Chondrocyte (in vitro differentiated cells): ENCODE measurements at places on chromosomes 12 and 14.

GRCh38 chr12:68342966-68343365 lies 10.8 kb upstream of the MDM1 start:
- DNase-seq, result no peak
- H3K4me3 ChIP-seq, result no peak overlapping the region
- no peak overlapping the region for H3K27ac ChIP-seq
- H3K4me1 ChIP-seq, result no peaks in the 10 kb centered on the region
- no peaks in the 10 kb centered on the region for H3K36me3 ChIP-seq
- H3K27me3 ChIP-seq, result peaks cover 29% of the 10 kb centered on the region

- H3K27ac ChIP-seq, result peak overlapping the region; percentile 67
- no peak for DNase-seq
- H3K36me3 ChIP-seq, result no peaks in the 10 kb centered on the region
- no peak overlapping the region for H3K4me3 ChIP-seq
- no peaks in the 10 kb centered on the region for H3K27me3 ChIP-seq
Observed at GRCh38 chr12:64672925-64673409, 62.7 kb downstream of the RASSF3 start.

GRCh38 chr12:84904051-84904450 lies 8.5 kb downstream of the SLC6A15 start:
- H3K36me3 ChIP-seq, result no peaks in the 10 kb centered on the region
- H3K27me3 ChIP-seq, result peaks cover 35% of the 10 kb centered on the region
- H3K4me3 ChIP-seq, result no peak overlapping the region

DNA sequence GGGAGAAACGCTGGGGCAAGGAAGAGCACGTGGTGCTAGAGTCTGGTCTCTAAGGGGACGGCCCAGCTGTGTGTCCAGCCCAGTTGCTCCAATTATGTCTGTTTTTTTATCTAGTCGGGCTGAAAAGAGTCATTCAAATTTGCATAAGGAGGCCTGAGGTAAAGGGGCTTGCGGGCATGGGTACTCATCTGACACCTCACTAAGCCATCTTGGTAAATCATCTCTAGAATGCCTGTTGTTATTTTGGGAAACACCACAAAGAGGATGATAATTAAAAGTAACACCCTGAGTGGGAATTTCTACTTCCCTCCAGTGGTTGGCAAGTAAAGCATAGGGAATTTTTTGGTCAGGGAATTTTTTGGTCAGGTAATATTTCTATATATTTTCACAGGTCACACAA lies 196.1 kb upstream of the ALG10B start:
- H3K4me1 ChIP-seq, result no peaks in the 10 kb centered on the region
- H3K27me3 ChIP-seq, result no peaks in the 10 kb centered on the region
- no peak overlapping the region for H3K4me3 ChIP-seq
- no peaks in the 10 kb centered on the region for H3K36me3 ChIP-seq
- no peak overlapping the region for H3K27ac ChIP-seq

- no peak for DNase-seq
- no peak overlapping the region for H3K27ac ChIP-seq
- H3K4me3 ChIP-seq, result no peak overlapping the region
- peaks cover 16% of the 10 kb centered on the region for H3K27me3 ChIP-seq
- no peaks in the 10 kb centered on the region for H3K36me3 ChIP-seq
- no peaks in the 10 kb centered on the region for H3K4me1 ChIP-seq
Observed at GRCh38 chr14:62673014-62673755, 372.1 kb downstream of the KCNH5 start.

- H3K27ac ChIP-seq, result no peak overlapping the region
- H3K4me1 ChIP-seq, result peaks cover 4% of the 10 kb centered on the region
- peak; percentile 42 for DNase-seq
- peaks cover 4% of the 10 kb centered on the region for H3K27me3 ChIP-seq
- H3K4me3 ChIP-seq, result no peak overlapping the region
Observed at GRCh38 chr14:67477926-67478799, 10.4 kb downstream of the TMEM229B start.

GRCh38 chr12:99097171-99097570 lies 452.1 kb downstream of the APAF1 start:
- peaks cover 23% of the 10 kb centered on the region for H3K27me3 ChIP-seq
- no peak for DNase-seq
- H3K36me3 ChIP-seq, result no peaks in the 10 kb centered on the region

- no peak for DNase-seq
- peaks cover 2% of the 10 kb centered on the region for H3K36me3 ChIP-seq
- H3K4me1 ChIP-seq, result no peaks in the 10 kb centered on the region
- peaks cover 10% of the 10 kb centered on the region for H3K27me3 ChIP-seq
Observed at GRCh38 chr14:42110167-42110566, 503.5 kb downstream of the LRFN5 start.

DNA sequence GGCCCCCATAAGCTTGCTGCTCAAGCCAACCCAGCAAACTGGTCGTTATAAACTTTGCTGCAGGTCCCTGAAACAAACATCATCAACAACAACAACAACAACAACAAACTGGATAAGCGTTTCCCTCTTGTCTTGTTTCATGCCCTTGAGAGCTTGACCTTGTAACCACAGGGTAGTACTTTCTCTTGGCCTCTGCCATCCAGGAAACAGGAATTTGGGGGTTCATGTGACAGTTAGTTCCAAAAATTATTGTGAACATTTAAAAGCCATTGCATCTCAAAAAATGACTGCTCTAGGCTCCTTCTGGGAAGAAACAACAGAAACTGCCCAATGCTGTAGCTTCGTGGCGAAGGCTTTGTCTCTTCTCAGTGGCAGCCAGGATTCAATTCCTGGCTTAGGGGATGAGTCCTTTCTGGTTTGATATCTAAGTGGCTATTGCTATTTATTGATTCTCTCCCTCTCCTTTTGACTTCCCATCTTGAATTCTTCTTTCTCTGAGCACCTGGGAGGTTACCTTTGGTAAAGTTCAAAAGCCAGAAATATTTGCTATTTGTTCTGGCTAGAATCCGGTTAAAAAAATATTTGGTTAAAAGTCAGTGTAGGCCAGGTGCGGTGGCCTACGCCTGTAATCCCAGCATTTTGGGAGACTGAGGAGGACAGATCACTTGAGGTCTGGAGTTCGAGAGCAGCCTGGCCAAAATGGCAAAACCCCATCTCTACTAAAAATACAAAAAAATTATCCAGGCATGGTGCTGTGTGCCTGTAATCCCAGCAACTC lies 52.0 kb upstream of the CPM start:
- no peaks in the 10 kb centered on the region for H3K4me1 ChIP-seq
- no peak overlapping the region for H3K4me3 ChIP-seq
- peaks cover 5% of the 10 kb centered on the region for H3K36me3 ChIP-seq
- no peak for DNase-seq
- peaks cover 8% of the 10 kb centered on the region for H3K27me3 ChIP-seq
- no peak overlapping the region for H3K27ac ChIP-seq

DNA sequence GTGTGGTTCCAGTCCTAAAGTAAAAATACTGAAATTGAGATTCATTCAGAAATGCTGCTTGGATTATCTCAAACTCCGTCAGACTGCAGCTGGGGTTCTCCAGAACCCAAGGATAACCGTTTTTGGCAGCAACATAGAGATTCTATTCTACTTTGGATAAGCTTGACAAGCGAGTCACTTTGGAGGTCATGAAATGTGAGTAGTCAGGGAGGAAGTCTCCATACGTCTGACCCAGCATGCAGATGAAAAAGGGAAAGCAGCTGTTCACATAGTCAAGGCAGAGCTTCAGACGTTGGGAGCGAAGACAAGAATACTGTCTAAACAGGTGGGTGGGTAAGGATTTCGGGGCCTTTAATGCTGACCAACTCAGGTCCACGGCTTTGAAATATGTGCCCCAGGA lies 14.9 kb upstream of the HSP90B1 start:
- DNase-seq, result no peak
- H3K4me3 ChIP-seq, result no peak overlapping the region
- H3K27me3 ChIP-seq, result no peaks in the 10 kb centered on the region
- no peak overlapping the region for H3K27ac ChIP-seq
- peaks cover 18% of the 10 kb centered on the region for H3K4me1 ChIP-seq
- H3K36me3 ChIP-seq, result peaks cover 3% of the 10 kb centered on the region

GRCh38 chr14:41662780-41663472 lies 56.2 kb downstream of the LRFN5 start:
- no peak overlapping the region for H3K27ac ChIP-seq
- H3K27me3 ChIP-seq, result no peaks in the 10 kb centered on the region
- no peak for DNase-seq
- H3K4me1 ChIP-seq, result no peaks in the 10 kb centered on the region

GRCh38 chr12:132484183-132484890 lies 5.6 kb upstream of the FBRSL1 start:
- H3K36me3 ChIP-seq, result no peaks in the 10 kb centered on the region
- H3K27ac ChIP-seq, result no peak overlapping the region
- H3K27me3 ChIP-seq, result peaks cover 17% of the 10 kb centered on the region
- peaks cover 6% of the 10 kb centered on the region for H3K4me1 ChIP-seq
- peak; percentile 57 for DNase-seq
- no peak overlapping the region for H3K4me3 ChIP-seq

- peaks cover 4% of the 10 kb centered on the region for H3K36me3 ChIP-seq
- H3K27me3 ChIP-seq, result no peaks in the 10 kb centered on the region
- no peak for DNase-seq
- no peak overlapping the region for H3K27ac ChIP-seq
- H3K4me1 ChIP-seq, result no peaks in the 10 kb centered on the region
- no peak overlapping the region for H3K4me3 ChIP-seq
Observed at GRCh38 chr12:121505513-121505912, 75.3 kb downstream of the KDM2B start.

DNA sequence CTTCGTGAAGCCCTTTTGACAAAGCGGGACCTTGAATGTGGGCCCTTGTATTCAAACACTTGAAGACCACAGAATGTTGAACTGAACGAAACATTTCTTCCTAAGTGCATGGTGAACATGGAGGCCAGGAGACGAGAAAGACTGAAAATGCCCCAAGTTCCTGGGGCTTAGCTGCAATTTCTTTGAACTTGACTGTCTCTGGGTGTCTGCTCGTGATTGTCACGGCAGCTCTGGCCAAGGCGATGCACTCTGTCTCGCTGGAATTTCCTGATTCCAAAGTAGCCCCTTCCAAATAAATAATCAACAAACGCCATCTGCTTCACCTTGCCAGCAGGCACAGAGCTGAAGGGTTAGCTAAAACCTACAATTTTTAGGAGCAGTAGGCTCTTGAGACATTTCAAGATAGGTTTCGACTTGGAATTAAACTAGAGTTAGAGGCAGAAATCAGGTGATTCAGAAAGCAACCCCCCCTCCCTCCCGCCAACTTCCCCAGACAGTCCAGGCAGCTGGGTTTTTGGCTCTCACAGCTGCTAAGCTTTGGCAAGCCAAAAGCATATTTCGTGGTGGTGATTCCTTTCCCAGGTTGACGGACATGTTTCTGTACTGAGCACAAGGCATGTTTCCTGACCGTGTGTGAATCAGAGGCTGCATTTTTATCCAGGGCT lies 13.5 kb upstream of the IRF2BPL start:
- H3K4me1 ChIP-seq, result peaks cover 96% of the 10 kb centered on the region
- no peaks in the 10 kb centered on the region for H3K36me3 ChIP-seq
- peak overlapping the region; percentile 64 for H3K4me3 ChIP-seq
- no peaks in the 10 kb centered on the region for H3K27me3 ChIP-seq
- no peak for DNase-seq

GRCh38 chr14:103347091-103347815 lies 13.2 kb downstream of the EIF5 start:
- H3K4me1 ChIP-seq, result peaks cover 2% of the 10 kb centered on the region

GRCh38 chr12:26334621-26335124 lies 139.3 kb downstream of the SSPN start:
- no peak overlapping the region for H3K4me3 ChIP-seq
- H3K27ac ChIP-seq, result no peak overlapping the region
- DNase-seq, result no peak
- H3K36me3 ChIP-seq, result peaks cover 2% of the 10 kb centered on the region

- no peaks in the 10 kb centered on the region for H3K27me3 ChIP-seq
- H3K4me1 ChIP-seq, result peaks cover 9% of the 10 kb centered on the region
- no peak overlapping the region for H3K27ac ChIP-seq
- H3K36me3 ChIP-seq, result no peaks in the 10 kb centered on the region
Observed at GRCh38 chr12:104505095-104505818, 48.5 kb downstream of the CHST11 start.

DNA sequence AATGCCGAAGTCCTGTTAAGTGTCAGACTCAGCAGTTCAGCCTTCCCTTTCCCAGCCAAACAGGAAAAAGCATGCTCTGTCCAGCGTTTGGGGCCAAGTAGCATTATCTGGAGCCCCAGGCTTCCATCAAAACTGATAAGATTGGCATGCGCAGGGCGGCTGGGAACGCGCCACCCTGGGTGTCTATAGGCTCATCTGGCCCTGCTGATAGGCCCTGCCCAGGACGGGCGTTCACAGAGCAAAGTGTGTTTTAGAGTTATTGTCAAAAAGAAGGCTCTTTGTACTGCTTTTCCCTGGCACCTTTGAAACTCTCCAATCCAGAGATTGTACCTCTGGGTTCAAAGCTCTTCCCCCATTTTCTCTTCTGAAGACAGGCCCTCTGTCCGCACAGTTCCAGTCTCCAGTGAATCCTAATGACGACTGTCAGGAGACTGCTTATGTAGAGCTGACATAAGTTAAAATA lies at the start of gene ART4:
ART4 (minus strand) TSS at position 102 of the 463 bp plus-strand sequence. CDS start 413 bp downstream, outside the sequence.
- no peaks in the 10 kb centered on the region for H3K27me3 ChIP-seq
- no peaks in the 10 kb centered on the region for H3K36me3 ChIP-seq
- peak within 1 kb of the TSS; percentile 93 for H3K27ac ChIP-seq
- H3K4me3 ChIP-seq, result no peak within 1 kb of the TSS
- DNase-seq, result no peak
- peaks cover 58% of the 10 kb centered on the region for H3K4me1 ChIP-seq

GRCh38 chr14:101893759-101894158 lies 70.6 kb upstream of the DYNC1H1 start:
- H3K36me3 ChIP-seq, result peaks cover 26% of the 10 kb centered on the region
- no peak overlapping the region for H3K27ac ChIP-seq
- H3K27me3 ChIP-seq, result no peaks in the 10 kb centered on the region
- H3K4me3 ChIP-seq, result no peak overlapping the region
- DNase-seq, result no peak
- no peaks in the 10 kb centered on the region for H3K4me1 ChIP-seq

GRCh38 chr12:112751844-112752243 lies 39.7 kb upstream of the RPH3A start:
- H3K4me3 ChIP-seq, result no peak overlapping the region
- H3K4me1 ChIP-seq, result no peaks in the 10 kb centered on the region
- DNase-seq, result no peak
- H3K27me3 ChIP-seq, result no peaks in the 10 kb centered on the region
- H3K36me3 ChIP-seq, result no peaks in the 10 kb centered on the region

DNA sequence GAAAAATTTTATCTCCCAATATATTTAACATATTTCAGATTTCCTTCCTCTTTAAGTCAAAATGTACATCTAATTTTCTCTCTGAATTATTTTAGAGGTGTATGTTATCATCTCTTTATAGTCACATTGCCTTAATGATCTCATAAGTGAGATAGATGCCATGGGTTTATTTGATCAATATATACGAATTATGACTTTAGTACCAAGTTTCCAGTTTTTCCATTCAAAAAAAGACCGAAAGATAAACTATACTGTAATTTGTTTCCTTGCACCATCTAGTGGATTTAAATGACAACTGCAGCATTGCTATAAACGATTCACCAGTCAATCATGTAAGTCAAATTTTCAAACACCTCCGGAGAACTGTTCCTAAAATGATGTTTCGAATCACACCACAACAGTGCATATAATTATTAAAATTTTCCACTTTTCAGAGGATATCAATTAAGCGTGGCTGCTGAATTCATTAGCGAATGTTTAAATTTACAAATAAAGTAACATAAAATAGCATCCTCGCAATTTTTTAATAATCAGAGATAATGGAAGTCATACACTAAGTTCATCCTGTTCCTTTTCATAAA lies 419 bp upstream of the ATXN7L3B start:
- no peaks in the 10 kb centered on the region for H3K27me3 ChIP-seq
- peaks cover 29% of the 10 kb centered on the region for H3K36me3 ChIP-seq
- no peak for DNase-seq
- H3K27ac ChIP-seq, result peak overlapping the region; percentile 99
- peak overlapping the region; percentile 97 for H3K4me3 ChIP-seq
- peaks cover 46% of the 10 kb centered on the region for H3K4me1 ChIP-seq

- no peak overlapping the region for H3K27ac ChIP-seq
- no peak overlapping the region for H3K4me3 ChIP-seq
- H3K36me3 ChIP-seq, result peaks cover 9% of the 10 kb centered on the region
- H3K4me1 ChIP-seq, result no peaks in the 10 kb centered on the region
Observed at GRCh38 chr14:96069421-96069820, 30.3 kb downstream of the C14orf132 start.
